NCI-H82 (cell line): ENCODE measurements at places on chromosomes 5 and 9.

DNA sequence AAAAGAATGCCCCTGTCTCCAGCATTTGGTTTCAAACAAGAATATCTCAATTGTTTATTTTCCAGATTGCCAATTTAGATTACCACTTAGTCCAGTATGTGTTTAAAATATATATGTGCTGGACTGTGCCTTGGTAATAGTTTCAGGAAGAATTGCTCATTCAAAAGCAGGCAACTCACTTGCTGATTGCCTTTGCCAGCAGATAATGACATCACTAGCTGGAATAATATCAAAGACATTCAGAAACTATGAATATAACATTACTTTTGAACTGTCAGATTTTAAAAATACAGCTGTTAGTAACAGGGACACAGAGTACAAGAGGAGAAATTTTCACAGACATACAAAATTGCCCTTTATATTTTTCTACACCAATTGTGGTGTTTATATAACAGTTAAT, 96.0 kb upstream of the ITGA2 start:
- no peak for DNase-seq

GRCh38 chr9:23887781-23888180, 61.7 kb upstream of the ELAVL2 start:
- peak; percentile 91 for DNase-seq

DNA sequence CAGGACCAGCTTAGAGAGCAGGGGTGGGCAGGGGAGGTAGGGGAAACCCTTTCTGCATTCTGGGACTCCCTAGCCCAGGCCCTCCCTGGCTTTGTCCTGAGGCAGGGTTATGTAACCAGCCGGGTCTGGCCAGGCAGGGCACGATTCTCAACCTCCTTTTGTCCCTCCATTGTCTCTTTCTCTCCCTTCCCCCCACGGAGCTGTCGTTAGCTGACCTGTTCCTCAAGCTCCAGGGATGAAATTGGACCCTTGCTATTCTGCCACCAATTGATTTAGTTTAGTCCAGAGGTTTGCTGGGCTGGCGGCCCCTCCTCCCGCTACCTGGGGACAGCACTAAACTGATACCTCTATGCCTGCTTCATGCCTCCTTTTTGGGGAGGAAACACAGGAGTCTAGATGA, 9.4 kb upstream of the NDST1 start:
- no peak for DNase-seq

GRCh38 chr9:80784647-80785046, 904.7 kb downstream of the TLE1 start:
- DNase-seq, result no peak

DNA sequence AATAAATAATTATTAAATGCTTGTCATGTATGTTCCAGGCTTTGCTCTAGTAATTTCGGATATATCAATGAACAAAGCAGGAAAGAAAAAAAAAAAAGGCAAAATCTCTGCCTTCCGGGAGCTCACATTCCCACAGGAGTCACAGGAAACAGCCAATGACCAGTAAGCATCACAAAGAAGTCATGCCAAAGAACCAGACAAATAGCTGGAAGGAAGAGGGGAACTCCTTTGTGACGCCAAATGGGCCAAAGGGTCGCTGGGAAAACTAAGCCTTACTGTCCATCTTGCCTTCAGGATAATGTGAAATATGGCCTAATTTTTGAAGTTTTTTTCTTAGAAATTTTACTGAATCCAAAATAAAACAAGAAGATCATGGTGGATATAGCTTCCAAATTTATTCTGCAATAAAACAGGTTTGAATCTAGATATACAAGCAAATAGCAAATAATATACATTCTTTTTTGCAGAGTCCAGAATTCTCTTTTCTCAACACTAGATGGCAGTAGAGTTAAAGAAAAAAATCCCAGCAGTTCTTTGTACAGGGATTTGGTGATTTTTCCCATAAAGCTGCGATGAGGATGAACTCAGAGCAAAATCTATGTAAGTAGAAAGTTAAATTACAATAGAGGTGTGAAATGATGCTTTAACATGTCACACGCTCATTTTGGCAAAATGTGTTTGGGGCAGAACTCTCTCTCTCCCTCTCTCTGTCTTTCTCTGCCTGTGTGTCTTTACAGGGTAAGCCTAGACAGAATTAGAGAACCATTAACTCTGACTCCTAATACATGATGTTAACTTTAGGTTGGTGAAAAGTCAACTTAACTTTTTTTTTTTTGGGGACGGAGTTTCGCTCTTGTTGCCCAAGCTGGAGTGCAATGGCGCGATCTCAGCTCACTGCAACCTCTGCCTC, 60.0 kb upstream of the TUT7 start:
- DNase-seq, result peak; percentile 24
